ENCODE measurements at places on chromosomes 5 and 9.

DNA sequence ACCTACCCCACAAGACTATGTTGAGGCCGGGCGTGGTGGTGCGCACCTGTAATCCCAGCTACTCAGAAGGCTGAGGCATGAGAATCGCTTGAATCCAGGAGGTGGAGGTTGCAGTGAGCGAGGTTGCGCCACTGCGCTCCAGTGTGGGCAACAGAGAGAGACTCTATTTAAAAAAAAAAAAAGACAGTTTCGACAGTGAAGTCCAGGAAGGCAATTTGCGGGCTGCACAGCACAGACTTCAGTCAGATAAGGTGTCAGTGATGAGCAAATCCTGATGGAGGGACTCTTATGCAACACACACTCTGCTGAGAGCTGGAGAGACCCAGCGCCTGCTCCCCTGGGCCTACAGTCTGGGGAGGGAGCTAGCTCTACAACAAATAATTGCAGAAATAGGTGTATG, 14.2 kb downstream of the CCNJL start:
- DNase-seq, result no peak
- H3K27me3 ChIP-seq, result peaks cover 2% of the 10 kb centered on the region
- no peaks in the 10 kb centered on the region for H3K4me1 ChIP-seq
- H3K36me3 ChIP-seq, result no peaks in the 10 kb centered on the region

DNA sequence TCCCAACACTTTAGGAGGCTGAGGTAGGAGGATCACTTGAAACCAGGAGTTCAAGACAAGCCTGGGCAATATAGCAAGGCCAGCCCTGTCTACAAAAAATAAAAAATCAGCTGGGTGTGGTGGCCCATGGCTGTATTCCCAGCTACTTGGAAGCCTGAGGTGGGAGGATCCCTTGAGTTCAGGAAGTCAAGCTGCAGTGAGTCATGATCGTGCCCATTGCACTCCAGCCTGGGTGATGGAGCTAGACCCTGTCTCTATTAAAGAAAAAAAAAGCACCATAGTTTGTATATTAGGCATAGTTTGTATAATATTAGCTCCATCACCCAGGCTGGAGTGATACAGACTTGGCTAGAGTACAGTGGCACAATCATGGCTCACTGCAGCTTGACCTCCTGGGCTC, 9.6 kb upstream of the NME5 start:
- DNase-seq, result no peak
- H3K36me3 ChIP-seq, result no peaks in the 10 kb centered on the region
- no peaks in the 10 kb centered on the region for H3K4me1 ChIP-seq
- no peaks in the 10 kb centered on the region for H3K27me3 ChIP-seq
- no peak overlapping the region for H3K27ac ChIP-seq

DNA sequence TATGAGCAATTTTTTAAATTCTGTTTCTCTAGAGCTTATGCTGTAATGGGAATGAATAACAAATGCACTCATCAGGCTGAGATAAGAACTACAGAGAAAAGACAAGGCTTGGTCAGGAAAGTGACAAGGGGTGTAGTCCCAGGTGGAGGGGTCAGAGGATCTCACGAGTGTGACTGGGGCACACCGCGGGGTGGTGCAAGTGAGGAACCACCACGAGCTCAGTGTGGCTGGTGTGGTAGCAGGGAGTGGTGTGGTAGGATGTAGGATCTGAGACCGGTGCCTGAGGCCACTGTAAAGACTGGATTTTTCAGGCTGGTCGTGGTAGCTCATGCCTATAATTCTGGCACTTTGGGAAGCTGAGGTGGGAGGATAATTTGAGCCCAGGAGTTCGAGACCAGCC, 9.0 kb downstream of the ANXA6 start:
- H3K4me1 ChIP-seq, result peaks cover 92% of the 10 kb centered on the region
- peaks cover 51% of the 10 kb centered on the region for H3K36me3 ChIP-seq
- no peak for DNase-seq
- H3K4me3 ChIP-seq, result peak overlapping the region; percentile 51

GRCh38 chr5:165631235-165631634, 2125.8 kb downstream of the MAT2B start:
- H3K4me3 ChIP-seq, result no peak overlapping the region
- H3K27me3 ChIP-seq, result no peaks in the 10 kb centered on the region
- no peaks in the 10 kb centered on the region for H3K4me1 ChIP-seq

GRCh38 chr9:79242489-79242888, 329.3 kb upstream of the TLE4 start:
- no peaks in the 10 kb centered on the region for H3K36me3 ChIP-seq
- no peaks in the 10 kb centered on the region for H3K4me1 ChIP-seq
- no peak overlapping the region for H3K27ac ChIP-seq
- H3K4me3 ChIP-seq, result no peak overlapping the region

DNA sequence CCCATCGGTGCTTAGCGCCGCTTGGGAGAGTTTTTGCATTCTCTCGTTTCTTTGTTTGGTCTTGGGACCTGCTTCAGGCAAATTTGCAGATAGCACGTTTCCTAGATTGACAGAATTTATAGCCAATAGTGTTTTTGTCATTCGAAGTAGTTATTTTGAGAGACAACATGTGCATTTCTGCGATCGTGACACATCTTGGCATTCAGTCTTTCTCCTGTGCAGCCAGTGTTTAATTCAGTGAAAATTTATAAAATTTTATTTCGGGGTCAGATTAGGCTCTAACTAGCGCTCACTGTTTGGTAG, 830 bp downstream of the PRRC1 start:
- peaks cover 5% of the 10 kb centered on the region for H3K27me3 ChIP-seq
- peaks cover 26% of the 10 kb centered on the region for H3K4me1 ChIP-seq
- peak overlapping the region; percentile 59 for H3K27ac ChIP-seq
- H3K36me3 ChIP-seq, result peaks cover 26% of the 10 kb centered on the region

DNA sequence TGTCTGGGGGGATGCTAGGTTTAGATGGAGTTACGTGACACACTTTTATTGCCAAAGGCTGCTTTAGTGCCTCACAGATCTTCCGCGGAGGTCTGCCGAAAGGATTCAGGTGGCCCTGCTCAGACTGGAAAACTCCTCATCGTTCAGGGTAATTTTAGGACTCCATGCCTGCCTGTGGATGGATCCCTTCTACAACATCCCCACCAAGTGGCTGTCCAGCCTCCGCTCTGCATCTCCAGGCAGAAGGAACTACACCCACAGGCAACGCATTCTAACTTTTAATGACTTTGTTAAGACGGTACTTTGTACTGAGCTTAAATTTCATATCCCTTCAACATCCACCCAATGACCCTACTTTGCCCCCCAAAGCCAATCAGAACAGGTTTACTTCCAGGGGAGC, 29.4 kb downstream of the ATPSCKMT start:
- no peaks in the 10 kb centered on the region for H3K27me3 ChIP-seq
- no peak for DNase-seq
- peaks cover 9% of the 10 kb centered on the region for H3K36me3 ChIP-seq
- no peak overlapping the region for H3K4me3 ChIP-seq

DNA sequence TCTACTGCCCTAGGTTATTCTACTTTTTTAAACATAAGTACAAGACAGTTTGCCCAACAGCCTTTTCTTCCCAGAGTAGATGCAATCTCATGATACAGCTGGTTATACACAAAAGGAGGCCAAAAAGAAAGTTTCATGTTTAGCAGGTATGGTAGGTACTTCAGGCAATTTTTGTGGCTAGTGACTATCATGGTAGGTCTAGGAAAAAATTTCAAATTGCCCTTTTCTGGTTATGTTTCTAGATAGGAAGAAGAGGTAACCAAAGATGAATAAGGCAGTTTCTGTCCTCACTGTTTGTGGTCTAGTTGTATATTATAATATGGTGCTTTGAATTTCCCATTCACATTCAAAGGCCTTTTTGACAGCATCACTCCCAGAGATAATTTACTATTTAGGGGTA, 19.7 kb downstream of the MEGF9 start:
- DNase-seq, result no peak
- peaks cover 1% of the 10 kb centered on the region for H3K36me3 ChIP-seq
- peaks cover 38% of the 10 kb centered on the region for H3K4me1 ChIP-seq
- peak overlapping the region; percentile 53 for H3K27ac ChIP-seq
- H3K27me3 ChIP-seq, result no peaks in the 10 kb centered on the region

Measured in activated T-helper 1 cell treated with anti-CD3 and anti-CD28 coated beads, Interleukin-12 subunit alpha, Interleukin-12 subunit beta, Interleukin-2, Interleukin-4 antibody, amounts not matched to agents 30 ng/mL and 10 ng/mL and 1 ng/mL, durations not matched to agents 14 hours and 24 hours and 36 hours (primary cell).